ENCODE measurements at places on chromosomes 16 and 17. TPM values are rescaled to one million over a fixed set of nuclear protein-coding genes. Genes with fewer than 3 reads are reported as not detected.

ABCC11 gene
- 0.22 TPM for total RNA-seq

TEKT3 gene
- not detected for total RNA-seq

HSD17B2 gene
- 0.71 TPM for total RNA-seq

HOXB13 gene
- not detected for total RNA-seq

ENPP7 gene
- 0.26 TPM for total RNA-seq

CLEC18C gene
- total RNA-seq = not detected

LMF1 gene
- total RNA-seq = 16.0 TPM

KRT9 gene
- total RNA-seq = not detected

RTN4RL1 gene
- total RNA-seq = 11.2 TPM

SMTNL2 gene
- total RNA-seq = 0.74 TPM

OVCA2 gene
- 23.6 TPM for total RNA-seq

ATP6V0C gene
- 203 TPM for total RNA-seq

TLCD1 gene
- total RNA-seq = 3.4 TPM

Measured in mesenteric fat pad (tissue), 1 donor.